ENCODE measurements at places on chromosomes 5 and 9.

DNA sequence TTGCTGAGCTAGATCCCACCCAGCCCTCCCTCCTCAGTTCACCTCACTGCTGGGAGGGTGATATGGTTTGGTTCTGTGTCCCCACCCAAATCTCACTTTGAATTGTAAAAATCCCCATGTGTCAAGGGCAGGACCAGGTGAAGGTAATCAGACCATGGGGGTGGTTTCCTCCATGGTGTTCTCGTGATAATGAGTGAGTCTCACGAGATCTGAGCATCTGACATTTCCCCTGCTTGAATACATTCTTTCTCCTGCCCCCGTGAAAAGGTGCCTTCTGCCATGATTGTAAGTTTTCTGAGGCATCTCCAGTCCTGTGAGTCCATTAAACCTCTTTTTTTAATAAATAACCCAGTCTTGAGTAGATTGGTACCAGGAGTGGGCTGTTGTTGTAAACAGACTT lies 469.9 kb upstream of the DAP start:
- no peak for DNase-seq

DNA sequence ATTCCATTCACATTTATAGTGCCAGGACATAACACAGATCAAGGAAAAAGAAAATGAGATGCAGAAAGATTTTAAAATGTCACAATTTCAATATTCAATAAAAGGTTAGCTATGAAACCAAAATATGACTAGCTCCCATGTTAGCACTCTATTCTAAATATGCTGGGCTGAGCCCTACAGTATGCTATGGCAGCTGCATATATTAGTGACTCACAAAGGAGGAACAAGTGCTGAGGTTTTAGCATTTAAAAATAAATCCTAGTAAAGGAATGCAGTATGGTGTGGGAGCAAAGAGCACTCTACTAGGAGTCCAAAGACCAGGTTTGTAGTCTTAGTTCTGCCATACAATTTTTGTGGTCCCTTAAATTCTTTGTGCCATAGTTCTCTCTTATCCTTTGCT lies 118.4 kb downstream of the OXCT1 start:
- no peak for DNase-seq

- DNase-seq = no peak
Measured at GRCh38 chr5:38601863-38602298, 45.4 kb upstream of the LIFR start.

GRCh38 chr5:117255211-117256027 lies 680.8 kb upstream of the SEMA6A start:
- no peak for DNase-seq

- DNase-seq = no peak
Measured at GRCh38 chr9:96217294-96217707, 84.7 kb downstream of the HSD17B3 start.

GRCh38 chr5:142746532-142747433 lies 23.4 kb upstream of the ARHGAP26 start:
- DNase-seq = no peak

GRCh38 chr5:167049043-167049663 lies 1242.3 kb upstream of the WWC1 start:
- DNase-seq = no peak

DNA sequence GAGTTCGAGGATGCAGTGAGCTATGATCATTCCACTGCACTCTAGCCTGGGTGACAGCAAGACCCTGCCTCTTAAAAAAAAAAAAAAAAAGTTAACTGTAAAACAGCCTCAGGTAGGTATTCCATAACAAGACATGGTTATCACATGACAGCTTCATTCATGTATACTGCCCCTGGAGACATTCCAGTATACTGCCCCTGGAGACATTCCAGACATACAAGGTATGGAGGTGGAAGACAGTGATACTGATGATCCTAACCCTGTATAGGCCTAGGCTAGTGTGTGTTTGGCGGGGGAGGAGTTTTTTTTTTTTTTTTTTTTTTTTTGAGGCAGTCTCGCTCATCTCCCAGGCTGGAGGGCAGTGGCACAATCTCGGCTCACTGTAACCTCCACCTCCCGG lies 105.5 kb downstream of the RICTOR start:
- no peak for DNase-seq

DNA sequence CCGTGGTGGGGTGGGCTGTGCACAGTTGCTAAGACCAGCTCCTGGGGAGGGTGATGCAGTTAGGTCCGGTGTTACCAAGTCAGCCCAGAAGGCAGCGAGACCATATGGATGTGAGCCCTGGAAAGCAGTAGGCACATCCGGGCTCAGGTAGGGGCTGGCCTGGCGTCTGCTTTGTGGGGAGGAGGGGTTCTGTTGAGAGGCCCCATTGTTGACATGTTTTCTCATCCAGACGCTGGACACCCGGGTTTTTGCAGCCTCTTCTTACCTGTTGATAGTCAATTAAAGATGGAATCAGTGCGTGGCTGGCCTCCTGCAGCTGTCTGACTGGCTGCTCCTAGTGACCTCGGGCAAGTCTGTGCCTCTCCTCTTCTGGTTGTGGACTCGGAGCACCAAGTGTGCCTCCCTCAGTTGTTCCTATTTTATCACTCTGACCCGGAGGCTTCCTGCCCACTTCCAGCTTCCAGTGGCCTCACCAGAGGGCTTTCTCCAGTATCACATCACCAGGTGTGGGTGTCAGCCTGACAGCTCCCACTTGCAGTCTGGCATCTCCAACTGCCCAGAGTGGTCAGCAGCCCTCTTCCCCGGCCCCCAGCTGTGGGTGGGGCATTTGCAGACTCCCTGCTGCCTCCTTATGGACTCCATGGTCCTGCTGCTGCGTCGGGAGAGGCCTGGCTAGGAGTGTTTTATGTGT lies 90.8 kb downstream of the EHMT1 start:
- DNase-seq = no peak

GRCh38 chr5:14164164-14165163 lies 21.3 kb downstream of the TRIO start:
- DNase-seq = no peak

- DNase-seq = no peak
Measured at GRCh38 chr9:132114102-132114707, 34.5 kb upstream of the MED27 start.
